Body of pancreas (tissue), 4 donors: ENCODE measurements at places on chromosomes 12 and 14.

GRCh38 chr14:66629499-66629898 is 121.6 kb downstream of the GPHN start:
- DNase-seq = no peak
- H3K36me3 ChIP-seq = no peaks in the 10 kb centered on the region
- peaks cover 4% of the 10 kb centered on the region for H3K4me1 ChIP-seq
- no peak overlapping the region for H3K27ac ChIP-seq
- no peak overlapping the region for H3K4me3 ChIP-seq

DNA sequence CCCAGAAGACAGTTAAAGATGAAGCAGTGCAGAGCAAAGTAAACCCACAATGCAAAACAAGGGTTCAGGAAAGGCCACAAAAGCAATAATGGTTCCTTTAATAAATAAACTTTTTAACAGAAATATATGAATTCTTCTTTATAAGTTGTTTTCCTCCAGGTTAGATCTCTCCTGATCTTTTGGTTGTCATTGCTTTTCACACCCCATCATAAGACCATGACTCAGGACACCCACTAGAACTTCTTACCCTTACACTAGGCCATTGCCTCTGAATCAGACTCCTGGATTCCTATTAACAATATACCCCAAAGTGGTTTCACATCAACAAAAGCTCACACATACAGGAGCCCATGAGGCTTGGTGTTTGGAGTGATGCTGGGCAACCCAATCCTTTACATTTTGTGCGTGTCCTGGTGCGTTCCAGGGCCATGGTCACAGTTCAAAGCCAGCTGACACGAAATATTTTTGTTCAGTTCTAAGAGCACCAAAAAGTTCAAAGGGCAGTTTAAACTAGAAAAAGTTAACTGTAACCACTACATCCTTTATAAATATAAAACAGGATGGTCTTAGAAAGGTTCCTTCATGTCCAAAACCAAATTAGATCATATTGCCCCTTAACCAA is 187.0 kb downstream of the EPS8 start:
- H3K4me3 ChIP-seq = no peak overlapping the region
- no peaks in the 10 kb centered on the region for H3K27me3 ChIP-seq
- no peak overlapping the region for H3K27ac ChIP-seq
- no peak for DNase-seq

- H3K27me3 ChIP-seq = no peaks in the 10 kb centered on the region
- no peak overlapping the region for H3K27ac ChIP-seq
- DNase-seq = no peak
- peaks cover 48% of the 10 kb centered on the region for H3K4me1 ChIP-seq
- H3K36me3 ChIP-seq = no peaks in the 10 kb centered on the region
- H3K4me3 ChIP-seq = no peak overlapping the region
Observed at GRCh38 chr12:11771356-11771755, 121.9 kb downstream of the ETV6 start.

- DNase-seq = no peak
- no peak overlapping the region for H3K27ac ChIP-seq
- no peaks in the 10 kb centered on the region for H3K4me1 ChIP-seq
- H3K4me3 ChIP-seq = no peak overlapping the region
- H3K27me3 ChIP-seq = no peaks in the 10 kb centered on the region
Observed at GRCh38 chr12:80045594-80045993, 53.7 kb upstream of the OTOGL start.

DNA sequence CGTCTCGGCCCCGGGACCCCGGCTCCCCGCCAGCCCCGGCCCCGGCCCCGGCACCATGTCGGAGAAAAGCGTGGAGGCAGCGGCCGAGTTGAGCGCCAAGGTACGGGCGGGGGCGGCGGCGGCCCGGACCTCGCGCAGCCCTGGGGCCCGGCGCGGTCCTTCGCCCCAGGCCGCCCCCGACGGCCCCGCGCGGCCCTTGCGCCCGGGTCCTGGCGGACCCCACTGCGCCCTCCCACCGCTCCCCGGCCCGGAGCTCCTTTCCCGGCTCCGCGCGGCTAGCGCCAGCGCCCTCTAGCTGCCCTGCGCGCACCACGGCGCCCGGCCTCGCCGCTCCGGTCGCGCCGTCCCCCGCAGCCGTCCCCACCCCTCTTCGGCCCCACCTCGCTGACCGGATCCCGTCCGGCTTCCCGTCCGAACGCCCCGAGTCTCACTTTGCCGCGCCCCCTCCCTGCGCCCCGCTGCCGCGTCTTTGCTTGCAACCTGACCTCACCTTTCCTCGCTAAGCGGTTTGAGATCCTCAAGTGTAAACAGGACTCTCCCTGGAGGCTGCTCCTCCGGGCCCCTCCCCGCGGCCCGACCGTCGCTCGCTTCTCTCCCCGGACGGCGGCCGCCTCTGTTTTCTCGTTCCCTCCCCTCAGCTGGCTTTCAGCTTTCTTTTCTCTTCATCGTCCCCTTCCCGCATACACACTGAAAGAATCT is 637 bp downstream of the PTMS start:
- peaks cover 48% of the 10 kb centered on the region for H3K4me1 ChIP-seq
- H3K27ac ChIP-seq = peak overlapping the region; percentile 80
- peak; percentile 79 for DNase-seq
- no peaks in the 10 kb centered on the region for H3K36me3 ChIP-seq
- H3K27me3 ChIP-seq = no peaks in the 10 kb centered on the region

- H3K4me1 ChIP-seq = no peaks in the 10 kb centered on the region
- H3K27ac ChIP-seq = no peak overlapping the region
- no peaks in the 10 kb centered on the region for H3K27me3 ChIP-seq
- H3K36me3 ChIP-seq = no peaks in the 10 kb centered on the region
- no peak overlapping the region for H3K4me3 ChIP-seq
Observed at GRCh38 chr12:82474798-82475184, 116.5 kb downstream of the METTL25 start.

GRCh38 chr14:68146818-68147217 is 327.2 kb downstream of the RAD51B start:
- H3K36me3 ChIP-seq = no peaks in the 10 kb centered on the region
- no peak overlapping the region for H3K4me3 ChIP-seq
- peak; percentile 22 for DNase-seq
- H3K27me3 ChIP-seq = no peaks in the 10 kb centered on the region
- H3K27ac ChIP-seq = peak overlapping the region; percentile 26

- H3K27ac ChIP-seq = no peak overlapping the region
- H3K4me3 ChIP-seq = no peak overlapping the region
- no peak for DNase-seq
- peaks cover 40% of the 10 kb centered on the region for H3K4me1 ChIP-seq
- H3K36me3 ChIP-seq = no peaks in the 10 kb centered on the region
Observed at GRCh38 chr12:11719678-11720099, 70.2 kb downstream of the ETV6 start.

GRCh38 chr12:132288516-132289215 is 40.7 kb downstream of the GALNT9 start:
- DNase-seq = no peak
- no peak overlapping the region for H3K27ac ChIP-seq
- H3K4me1 ChIP-seq = peaks cover 7% of the 10 kb centered on the region
- H3K36me3 ChIP-seq = no peaks in the 10 kb centered on the region
- peaks cover 20% of the 10 kb centered on the region for H3K27me3 ChIP-seq

DNA sequence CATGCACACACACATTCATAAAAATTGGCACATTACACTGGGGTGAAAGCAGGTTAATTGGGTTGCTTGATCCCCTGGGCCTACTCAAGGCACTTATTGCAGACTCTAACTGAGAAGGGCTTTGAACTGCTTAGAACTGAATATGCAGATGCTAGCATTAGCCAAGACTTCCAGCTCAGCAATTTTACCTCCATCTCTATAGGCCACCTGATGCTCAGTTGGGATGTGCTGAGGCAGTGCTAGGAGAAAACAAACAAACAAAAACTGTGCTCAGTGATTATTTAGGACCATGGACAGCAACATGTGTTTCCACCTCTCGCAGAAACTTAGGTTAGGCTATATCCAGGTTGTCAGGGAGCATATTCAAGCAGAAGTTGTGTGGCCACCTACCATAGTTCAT is 124.8 kb upstream of the WSCD2 start:
- H3K36me3 ChIP-seq = no peaks in the 10 kb centered on the region
- H3K27me3 ChIP-seq = no peaks in the 10 kb centered on the region
- H3K27ac ChIP-seq = no peak overlapping the region
- no peak for DNase-seq
- no peaks in the 10 kb centered on the region for H3K4me1 ChIP-seq
- H3K4me3 ChIP-seq = no peak overlapping the region

DNA sequence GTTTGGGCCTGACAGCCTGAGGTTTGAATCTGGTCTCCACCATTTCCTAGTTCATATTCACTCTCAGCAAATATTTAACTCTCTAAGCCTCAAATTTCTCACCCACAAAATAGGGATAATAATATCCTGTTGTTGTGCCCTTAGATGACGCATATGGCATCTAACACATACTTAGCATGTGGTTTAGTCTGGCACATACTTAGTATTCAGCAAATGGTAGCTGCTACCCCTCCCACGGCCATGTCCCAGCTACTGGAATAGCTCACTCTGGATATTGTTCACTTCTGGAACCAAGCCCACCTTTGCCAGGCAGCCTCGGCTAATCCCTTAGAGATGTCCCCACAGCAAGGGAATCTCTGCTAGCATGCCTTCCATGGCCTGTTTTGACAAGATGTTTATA is 53.3 kb downstream of the BICD1 start:
- no peaks in the 10 kb centered on the region for H3K36me3 ChIP-seq
- H3K27me3 ChIP-seq = no peaks in the 10 kb centered on the region
- DNase-seq = no peak
- H3K27ac ChIP-seq = no peak overlapping the region
- H3K4me1 ChIP-seq = no peaks in the 10 kb centered on the region

DNA sequence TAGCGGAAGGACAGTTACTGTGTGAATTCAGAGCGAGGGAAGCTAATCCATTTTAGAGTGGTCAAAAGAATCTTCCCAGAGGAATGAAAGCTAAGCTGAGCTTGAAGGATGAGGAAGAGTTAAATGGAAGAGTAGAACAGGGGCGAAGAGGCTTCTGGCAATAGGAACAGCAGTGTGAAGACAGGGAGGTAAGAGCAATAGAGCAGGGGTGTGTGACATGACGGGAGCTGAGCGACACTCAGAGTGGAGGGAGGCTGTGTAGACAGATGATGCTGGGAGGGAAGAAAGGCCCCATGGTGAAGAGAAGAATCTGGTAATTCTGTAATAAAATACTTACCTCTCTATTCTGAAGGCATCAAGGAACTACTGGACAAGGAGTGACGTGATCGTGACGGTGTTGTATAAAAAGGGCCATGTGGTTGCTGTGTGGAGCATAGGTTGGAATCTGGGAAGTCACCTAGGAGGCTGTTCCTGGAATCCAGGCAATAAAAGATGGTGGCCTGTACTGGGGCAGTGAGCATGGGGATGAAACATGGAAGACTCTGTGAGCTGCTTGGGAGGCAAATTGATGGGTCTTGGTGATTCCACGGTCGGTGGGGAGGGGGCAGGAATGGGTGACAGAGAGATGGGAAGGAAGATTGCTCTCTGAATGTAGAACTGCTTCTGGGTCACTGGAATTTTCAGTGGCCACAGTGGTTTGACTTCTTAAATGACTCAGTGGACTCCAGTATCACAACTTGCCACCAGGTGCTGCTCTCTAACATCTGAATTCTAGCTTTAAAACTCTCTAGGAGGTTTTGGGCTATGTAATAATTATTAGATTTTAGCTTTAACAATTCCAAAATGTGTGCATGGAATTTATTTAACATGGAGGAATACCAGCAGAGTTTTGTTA is 164.1 kb downstream of the ATP23 start:
- no peak for DNase-seq
- H3K27ac ChIP-seq = no peak overlapping the region
- peaks cover 14% of the 10 kb centered on the region for H3K4me1 ChIP-seq
- H3K27me3 ChIP-seq = no peaks in the 10 kb centered on the region

DNA sequence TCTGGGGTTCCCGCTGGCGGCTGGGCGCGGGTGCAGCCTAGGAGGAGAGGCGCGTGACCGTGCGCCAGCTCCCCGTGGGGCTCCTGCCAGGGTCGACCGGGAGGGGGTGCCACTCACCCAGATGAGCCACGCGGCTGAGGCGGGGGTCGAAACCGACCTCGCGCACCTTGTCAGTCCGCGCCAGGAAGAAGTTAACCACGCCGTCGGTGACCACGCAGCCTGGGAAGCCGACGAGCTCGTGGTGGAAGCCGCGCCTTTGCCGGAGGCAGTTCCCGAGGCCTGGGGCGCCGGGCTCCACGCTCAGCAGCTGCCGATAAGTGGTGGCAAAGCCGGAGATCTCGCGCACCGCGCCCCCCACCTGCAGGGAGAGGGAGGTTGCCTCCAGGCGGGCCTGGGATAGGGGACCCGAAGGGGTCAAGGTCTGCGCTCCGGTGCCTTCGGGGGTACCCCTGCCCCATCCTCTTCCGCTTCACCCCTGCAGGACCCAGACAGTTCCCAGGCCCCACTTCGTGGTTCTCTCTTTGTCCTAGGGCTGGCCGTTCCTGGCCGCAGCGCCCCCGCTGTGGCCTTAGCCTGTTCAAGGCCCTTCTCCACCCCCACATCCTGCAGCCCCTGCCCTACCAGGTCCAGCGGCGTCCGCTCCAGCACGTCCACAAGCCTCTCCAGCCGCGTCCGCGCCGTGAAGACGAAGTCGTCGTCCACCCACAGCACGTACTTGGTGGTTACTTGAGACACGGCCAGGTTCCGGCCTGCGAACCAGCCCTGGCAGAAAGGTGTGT is 5.3 kb downstream of the B4GALNT1 start:
- DNase-seq = no peak
- peaks cover 18% of the 10 kb centered on the region for H3K4me1 ChIP-seq
- no peaks in the 10 kb centered on the region for H3K36me3 ChIP-seq
- no peak overlapping the region for H3K27ac ChIP-seq
- H3K4me3 ChIP-seq = no peak overlapping the region

- peaks cover 50% of the 10 kb centered on the region for H3K4me1 ChIP-seq
- H3K4me3 ChIP-seq = no peak overlapping the region
- H3K27ac ChIP-seq = no peak overlapping the region
- peaks cover 30% of the 10 kb centered on the region for H3K27me3 ChIP-seq
Observed at GRCh38 chr14:105201925-105202513, 20.9 kb upstream of the NUDT14 start.

- H3K36me3 ChIP-seq = no peaks in the 10 kb centered on the region
- no peak overlapping the region for H3K4me3 ChIP-seq
- H3K4me1 ChIP-seq = no peaks in the 10 kb centered on the region
- DNase-seq = no peak
- H3K27me3 ChIP-seq = no peaks in the 10 kb centered on the region
- no peak overlapping the region for H3K27ac ChIP-seq
Observed at GRCh38 chr14:63712123-63712522, 15.7 kb downstream of the SGPP1 start.

DNA sequence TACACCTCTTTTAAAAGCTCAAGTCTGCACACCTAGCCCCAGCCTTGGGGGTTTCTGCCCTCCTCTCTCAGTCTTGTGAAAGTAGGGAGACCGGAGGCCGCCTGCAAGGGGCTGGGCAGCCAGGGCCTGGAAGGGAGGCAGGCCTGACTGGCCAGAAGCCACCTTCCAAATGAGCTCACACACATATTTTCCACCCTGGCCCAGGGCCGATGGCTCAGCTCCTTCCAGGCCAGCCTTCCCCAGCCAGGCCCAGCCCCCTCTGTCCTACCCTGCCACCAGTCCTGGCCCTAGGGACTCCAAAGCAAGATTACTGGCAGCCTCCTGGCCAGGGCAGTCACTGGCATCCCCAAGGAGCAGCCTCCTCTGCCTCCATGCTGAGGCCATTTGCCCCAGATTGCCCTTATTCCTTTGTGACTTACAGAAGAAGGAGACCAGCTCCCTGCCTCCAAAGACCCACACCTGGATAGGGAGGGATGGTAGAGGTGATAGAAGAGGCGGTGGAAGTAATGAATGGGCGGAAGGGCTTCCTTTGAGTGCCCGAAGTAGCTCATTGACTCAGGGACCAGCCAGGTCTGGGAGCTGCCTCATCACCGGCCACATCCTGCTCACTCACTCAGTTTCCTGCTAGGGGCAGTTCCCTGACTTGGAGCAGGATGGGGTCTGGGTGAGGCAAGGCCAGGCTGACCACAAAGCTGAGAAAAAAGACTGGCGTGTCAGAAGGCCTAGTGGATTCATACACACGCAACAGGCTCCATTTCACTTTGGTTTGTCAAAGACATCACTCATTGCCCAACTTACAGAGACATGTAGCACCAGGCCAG is 14.8 kb downstream of the MMP14 start:
- H3K4me3 ChIP-seq = no peak overlapping the region
- H3K4me1 ChIP-seq = peaks cover 28% of the 10 kb centered on the region
- DNase-seq = peak; percentile 95
- peak overlapping the region; percentile 79 for H3K27ac ChIP-seq
